ENCODE measurements at places on chromosomes 5 and 9. TPM values are rescaled to one million over a fixed set of nuclear protein-coding genes. Genes with fewer than 3 reads are reported as not detected.

The AGXT2 gene
- total RNA-seq = not detected

The FOXD4 gene
- total RNA-seq = 0.47 TPM

- DNase-seq = no peak
Measured at GRCh38 chr5:36743891-36744772, 132.4 kb upstream of the NIPBL start.

DNA sequence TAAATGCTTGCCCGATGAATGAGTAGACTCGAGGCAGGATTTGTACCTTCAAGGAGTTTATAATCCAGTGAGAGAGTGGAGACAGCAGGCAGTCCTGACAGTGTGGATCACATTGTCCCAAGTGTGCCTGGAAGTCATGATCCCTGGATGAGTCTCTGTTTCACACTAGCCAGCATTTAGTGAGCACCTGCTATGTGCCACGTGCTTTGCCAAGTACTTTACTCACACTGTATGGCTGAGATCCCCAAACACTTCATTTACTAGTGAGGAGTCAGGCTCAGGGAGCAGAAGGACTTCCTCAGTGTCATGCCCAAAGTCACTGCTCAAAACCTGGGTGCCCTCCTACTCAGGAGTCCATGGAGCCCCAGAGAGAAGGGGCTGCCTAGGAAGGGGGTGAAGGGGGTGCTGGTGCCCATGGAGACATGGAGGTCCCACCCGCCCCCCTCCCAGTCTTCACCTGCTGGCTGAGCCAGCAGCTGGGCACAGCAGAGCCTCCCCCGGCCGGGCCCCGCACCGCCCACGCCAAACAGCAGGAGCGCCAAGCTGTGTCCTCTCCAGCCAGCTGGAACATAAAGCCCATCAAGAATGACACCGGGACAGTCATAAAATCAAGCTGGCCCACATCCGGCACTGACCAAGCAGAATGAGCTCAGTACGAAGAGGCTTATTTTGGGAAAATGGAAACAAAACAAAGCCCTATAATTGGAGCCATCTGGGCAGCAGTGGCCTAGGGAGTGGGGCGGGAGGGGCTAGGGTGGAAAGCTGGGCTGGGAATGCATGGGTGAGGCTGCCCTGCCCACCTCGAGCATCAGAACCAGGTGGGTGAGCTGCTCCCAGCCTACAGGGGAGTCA is 10.6 kb downstream of the LAMC3 start:
- no peak for DNase-seq

DNA sequence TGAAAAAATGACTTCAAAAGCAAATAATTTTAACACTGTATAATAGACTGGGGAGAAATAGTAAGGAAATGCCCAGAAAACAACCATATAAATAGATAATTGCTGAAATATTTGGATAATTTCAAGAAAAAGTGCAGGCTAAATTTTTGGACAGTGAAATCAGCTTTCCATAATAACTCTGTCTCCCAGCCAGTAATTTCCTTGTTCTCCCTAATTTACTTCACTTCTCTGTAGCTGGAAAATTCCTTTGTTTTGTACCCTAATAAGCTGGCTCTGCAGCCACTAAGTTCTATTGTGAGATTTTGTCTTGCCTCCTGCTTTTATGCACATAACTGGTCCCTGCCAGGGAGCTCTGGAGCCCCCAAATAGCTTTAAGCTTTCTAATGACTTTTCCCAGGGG is 27.7 kb downstream of the PRDM6 start:
- no peak for DNase-seq

DNA sequence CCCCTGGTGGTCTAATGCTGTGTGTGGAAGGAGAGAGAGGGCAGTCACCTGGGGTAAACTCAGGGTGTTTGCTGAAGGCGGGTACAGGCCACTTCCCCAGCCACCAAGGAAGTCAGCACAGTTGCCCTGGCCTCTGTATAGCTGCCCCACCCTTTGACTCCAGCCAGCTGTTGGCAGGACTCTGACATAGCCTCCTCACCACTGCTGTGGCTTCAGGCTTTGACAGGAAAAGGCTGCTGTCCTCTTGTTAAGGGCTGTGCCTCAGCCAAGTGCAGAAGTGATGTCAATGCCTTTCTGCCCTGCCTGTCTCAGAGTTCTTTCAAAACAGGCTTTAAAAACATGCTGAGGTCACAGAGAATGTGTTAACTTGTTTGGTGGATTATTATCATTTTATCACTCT is 487.2 kb upstream of the KLF4 start:
- no peak for DNase-seq
